Activated CD8-positive, alpha-beta memory T cell treated with anti-CD3 and anti-CD28 coated beads for 1 hour (primary cell): ENCODE measurements at places on chromosomes 5 and 9.
A peak's percentile ranks its signal among the peaks of the same experiment; 100 is the strongest.

- DNase-seq, result no peak
Observed at GRCh38 chr9:18920141-18921084, 112.6 kb downstream of the SAXO1 start.

- no peak for DNase-seq
Observed at GRCh38 chr5:91365498-91365897, 17.6 kb downstream of the ARRDC3 start.

DNA sequence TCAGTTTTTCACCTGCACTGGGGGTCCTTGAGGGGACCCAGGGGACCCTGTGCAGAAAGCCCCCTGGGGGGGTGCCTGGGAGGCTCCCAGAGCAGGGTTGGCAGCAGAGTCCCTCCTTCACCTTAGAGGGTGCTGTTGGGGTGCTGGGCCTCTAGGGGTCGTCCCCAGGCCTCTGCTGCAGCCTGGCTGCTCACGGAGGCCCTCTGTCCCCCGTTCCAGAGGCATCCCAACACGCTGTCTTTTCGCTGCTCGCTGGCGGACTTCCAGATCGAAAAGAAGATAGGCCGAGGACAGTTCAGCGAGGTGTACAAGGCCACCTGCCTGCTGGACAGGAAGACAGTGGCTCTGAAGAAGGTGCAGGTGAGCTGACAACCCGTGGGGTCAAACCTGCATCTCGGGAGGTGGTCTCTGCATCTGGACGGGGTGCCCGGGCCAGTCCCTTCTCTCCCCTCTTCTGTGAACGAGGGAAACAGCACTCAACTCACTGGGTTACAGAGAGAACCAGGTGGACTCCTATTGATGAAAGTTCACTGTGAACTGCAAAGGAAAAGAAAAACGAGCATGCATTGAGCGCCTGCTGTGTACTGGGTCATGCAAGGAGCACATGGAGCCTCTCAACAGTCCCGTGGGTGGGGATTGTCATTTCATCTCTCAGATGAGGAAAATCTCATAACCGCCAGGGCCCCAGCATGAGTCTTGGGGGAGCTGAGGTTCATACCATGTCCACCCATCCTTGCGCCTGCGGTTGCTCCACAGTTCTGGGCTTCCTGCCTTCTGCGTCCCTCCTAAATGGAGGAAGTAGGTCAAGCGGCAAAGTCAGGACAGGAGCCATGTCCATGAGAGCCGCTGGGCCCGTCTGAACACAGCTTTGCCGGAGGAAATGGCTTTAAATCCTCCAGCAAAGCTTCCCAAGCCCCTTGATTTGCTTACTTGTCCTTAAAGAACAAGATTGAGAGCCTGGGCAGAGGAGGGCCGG lies 54.8 kb downstream of the NEK6 start:
- DNase-seq, result no peak

DNA sequence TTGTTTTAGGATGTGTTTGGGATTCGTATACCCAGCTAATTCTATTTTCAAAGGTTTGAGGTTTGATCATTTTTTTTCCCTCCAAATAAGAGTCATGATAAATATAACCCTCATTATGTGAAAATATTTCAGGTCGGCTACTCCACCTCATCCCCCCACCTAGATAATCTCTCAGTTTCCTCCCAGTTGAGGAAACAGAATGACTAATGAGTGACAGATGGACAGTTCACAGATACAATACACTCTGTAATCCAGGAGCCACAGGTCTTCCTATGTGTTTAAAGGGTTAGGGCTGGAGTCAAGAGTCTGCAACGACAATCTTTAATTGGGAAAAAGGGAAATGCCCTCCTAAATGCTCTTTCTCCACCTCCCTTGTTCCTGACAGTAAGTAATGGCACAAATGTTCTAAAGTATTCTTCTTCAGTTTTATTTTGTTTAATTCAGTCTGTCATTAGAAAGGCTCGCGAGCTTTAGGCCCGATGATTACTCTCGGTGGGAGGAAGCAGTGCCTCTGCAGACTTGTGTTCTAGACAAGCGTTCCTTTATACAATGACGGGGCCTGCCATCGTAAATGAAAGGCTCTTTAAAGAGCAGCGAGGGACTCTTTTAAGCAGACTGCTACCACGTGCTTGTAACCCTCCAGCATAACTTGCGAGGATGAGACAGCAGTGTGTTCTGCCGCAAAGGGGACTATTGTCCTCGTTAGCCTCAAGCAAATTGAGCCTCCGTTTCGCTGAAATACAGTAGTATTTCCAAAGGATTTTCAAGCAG lies 69.0 kb downstream of the MEF2C start:
- no peak for DNase-seq

DNA sequence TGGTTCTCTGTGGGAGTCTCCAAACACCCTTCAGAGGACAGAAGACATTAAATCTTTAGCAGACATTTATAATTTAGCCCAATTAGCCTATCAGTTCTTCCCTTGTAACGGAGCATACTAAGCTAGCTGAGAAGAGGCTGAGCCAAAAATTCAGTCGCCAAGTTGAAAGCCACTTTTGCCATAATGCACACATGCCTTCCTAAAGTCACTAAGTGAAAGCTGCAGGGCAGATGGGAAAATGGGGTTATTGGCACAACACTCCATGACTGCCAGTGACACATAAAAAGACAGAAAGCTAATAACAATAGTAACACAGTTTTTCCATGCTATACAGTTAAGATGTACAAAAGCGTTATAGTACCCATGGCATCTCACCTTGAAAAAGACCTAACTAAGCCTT lies 176.2 kb downstream of the DIRAS2 start:
- DNase-seq, result no peak

DNA sequence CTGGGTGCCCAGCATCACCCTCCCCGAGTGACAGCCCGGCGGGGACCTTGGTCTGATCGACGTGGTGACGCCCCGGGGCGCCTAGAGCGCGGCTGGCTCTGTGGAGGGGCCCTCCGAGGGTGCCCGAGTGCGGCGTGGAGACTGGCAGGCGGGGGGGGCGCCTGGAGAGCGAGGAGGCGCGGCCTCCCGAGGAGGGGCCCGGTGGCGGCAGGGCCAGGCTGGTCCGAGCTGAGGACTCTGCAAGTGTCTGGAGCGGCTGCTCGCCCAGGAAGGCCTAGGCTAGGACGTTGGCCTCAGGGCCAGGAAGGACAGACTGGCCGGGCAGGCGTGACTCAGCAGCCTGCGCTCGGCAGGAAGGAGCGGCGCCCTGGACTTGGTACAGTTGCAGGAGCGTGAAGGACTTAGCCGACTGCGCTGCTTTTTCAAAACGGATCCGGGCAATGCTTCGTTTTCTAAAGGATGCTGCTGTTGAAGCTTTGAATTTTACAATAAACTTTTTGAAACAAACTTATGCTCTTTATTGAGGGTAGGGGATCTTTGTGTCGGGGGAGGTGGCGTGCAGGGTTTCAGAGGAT lies 1.3 kb downstream of the GADD45G start:
- DNase-seq, result no peak

GRCh38 chr5:154241021-154241420 lies 50.5 kb downstream of the GALNT10 start:
- no peak for DNase-seq

- DNase-seq, result no peak
Observed at GRCh38 chr5:115414406-115415142, 118.1 kb upstream of the CCDC112 start.

DNA sequence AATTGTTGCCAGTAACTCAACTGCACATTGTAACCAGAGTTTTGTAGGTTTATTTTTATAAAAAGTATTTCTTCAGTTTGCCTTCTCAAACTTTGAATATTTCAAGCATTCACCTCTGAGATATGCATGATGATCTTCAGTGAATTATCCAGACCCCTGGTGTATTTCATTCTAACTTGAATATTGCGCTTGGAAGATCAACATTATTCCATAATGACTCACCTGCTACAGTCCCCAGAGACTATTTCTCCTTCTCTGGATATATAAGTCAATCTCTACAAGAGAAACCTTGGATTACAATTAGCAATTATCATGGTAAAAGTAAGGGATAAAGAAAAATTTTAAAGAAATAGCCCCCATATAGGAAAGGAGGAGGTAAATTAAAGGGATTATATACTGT lies 1041.0 kb downstream of the TLE1 start:
- DNase-seq, result no peak

- DNase-seq, result no peak
Observed at GRCh38 chr9:70093944-70094343, 50.3 kb downstream of the MAMDC2 start.

DNA sequence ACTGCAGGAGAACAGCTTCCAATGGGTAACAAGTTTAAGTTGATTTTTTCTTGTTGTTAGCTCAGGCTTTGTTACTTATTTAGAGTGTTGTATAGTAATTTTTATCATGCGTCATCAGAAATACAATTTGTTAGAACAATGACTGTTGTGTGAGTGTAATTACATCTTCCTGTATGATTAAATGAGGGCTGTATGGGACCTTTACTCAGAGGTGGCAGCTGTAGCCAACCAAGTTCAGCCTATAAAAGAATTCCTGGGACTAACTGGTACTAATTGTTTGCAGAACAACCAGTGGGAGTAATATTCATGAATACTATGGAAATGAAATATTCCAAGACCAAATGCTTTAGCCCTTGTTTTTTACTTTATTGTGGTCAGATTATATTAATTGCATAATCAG lies 30.8 kb upstream of the TJP2 start:
- no peak for DNase-seq

DNA sequence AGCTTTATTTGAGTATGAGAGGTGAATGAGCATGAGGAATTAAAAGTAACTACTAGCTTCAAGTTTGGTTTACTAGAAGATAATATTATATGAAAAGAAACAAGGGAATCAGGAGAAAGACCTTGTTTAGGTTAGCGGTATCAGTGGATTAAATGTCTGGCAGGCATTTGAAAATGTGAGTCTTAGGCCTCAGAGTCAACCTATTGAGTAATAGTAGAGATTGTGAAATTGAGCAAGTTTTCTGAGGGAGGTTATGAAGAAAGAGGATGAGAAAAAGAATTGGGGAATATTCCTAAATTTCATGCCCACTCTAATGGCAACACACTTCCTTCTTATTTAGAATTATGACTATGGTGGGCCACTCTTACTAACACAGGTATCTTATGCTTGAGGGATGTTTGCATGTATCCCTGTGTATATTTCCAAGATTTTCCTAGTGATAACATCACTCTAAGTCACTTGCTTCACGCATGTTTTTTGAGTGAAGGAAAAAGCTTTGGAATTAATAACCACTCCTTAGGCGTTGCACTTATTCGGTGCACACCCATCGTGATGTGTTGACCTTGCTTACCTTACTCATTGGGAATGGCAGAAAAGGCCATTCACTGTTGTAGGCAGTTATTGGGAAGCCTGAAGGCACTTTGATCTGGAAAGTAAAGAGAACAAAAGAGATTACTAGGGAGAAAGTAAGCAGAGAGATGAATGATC lies 8.2 kb upstream of the ELL2 start:
- no peak for DNase-seq

GRCh38 chr9:81669041-81669651 lies 20.2 kb downstream of the TLE1 start:
- no peak for DNase-seq

DNA sequence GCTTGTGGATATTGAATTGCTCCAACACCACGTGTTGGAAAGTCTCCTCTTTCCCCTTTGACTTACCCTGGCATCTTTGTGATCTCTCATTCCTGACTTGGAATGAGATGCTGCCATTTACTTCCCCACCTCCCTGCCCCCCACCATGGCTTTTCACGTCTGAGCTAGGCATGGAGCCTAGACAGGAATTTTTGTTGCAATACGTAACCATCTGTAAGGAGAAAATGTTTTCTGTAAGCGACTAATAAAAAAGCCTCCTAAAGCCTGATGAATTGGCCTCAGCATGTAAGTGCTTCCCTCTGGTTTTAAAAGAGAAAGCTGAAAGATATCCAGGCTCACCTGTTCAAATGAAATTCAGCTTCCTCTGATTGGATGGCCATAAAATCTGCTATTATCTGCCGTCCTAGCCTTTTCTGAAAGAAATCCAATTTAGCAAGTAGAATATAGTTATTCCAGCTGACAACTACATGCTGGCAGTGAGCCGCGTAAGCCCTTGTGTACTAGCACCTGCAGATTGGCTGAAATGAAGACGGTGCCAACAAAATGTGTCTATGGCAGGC lies 200.1 kb downstream of the NSG2 start:
- DNase-seq, result no peak

DNA sequence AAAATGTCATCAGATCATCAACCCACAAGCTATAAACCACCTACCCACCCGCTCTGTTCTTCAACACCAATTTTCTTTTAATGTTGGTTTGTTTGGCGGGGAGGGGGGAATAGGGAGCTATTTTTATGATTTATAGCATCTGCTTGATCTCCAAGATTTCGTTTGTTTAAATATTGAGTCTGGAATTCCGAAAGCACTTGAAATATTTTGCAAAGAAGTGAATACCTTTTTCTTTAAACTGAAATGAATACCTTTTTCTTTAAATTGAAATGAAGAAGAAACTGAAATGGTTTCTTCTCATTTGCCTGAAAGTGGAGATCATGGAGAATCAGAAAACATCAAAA lies 49.0 kb upstream of the TENT2 start:
- no peak for DNase-seq

GRCh38 chr9:125258832-125259534 lies 2.6 kb upstream of the GAPVD1 start:
- no peak for DNase-seq

- DNase-seq, result no peak
Observed at GRCh38 chr5:7851617-7852289, 820 bp upstream of the CFAP90 start.

- DNase-seq, result peak; percentile 14
Observed at GRCh38 chr9:6759185-6759977, 1.6 kb downstream of the KDM4C start.

DNA sequence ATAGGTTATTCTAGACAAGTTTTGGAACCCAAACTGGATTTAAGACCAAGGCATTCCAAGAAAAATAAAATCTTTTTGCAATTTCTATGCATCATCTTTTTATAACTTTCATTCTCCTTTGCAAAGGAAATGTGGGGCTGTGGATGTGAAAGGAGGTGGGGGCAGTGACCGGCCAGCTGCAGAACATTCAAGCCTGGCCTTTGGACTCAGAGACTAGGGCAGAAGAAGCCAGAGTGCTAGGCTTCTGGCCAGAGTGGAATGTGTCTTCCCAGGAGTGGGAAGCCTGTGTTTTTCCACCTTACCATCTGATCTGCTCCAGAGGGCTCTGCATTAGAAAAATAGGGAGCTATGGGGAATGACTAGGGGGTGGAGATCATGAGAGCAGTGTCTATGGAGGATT lies 148.5 kb downstream of the C9orf152 start:
- DNase-seq, result no peak
